Right ventricle myocardium superior (tissue), 1 donor: ENCODE measurements at places on chromosomes 12 and 14. TPM values are rescaled to one million over a fixed set of nuclear protein-coding genes. Genes with fewer than 3 reads are reported as not detected.

Gene INSM2
- not detected for total RNA-seq

Gene MAP1LC3B2
- total RNA-seq = 4.1 TPM

Gene RNASE3
- not detected for total RNA-seq

Gene APOLD1
- 18.8 TPM for total RNA-seq

Gene ST8SIA1
- 3.3 TPM for total RNA-seq

Gene RIPK3
- total RNA-seq = 2.9 TPM

DNA sequence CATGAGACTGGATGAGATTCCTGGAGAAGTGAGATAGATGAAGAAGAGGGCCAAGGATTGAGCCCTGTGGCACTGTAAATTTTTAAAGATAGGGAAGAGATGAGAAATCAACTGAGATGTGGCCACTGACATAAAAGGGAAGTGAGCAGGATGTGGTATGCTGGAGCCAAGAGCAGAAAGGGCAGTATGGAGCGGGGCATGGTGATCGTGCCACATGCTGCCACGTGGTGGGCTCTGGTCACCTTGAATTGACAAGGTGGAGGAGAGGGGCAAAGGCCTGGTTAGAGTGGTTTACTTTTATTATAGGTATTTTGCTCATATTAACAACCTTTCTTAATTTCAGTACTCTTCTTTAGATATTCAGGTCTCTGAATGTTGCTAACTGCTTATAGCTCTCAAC lies 257.9 kb downstream of the NEDD1 start:
- no peak for DNase-seq

GRCh38 chr12:27057543-27057942 lies 24.8 kb downstream of the C12orf71 start:
- DNase-seq = no peak

- DNase-seq = no peak
These were observed 4.3 kb upstream of the PAPLN start for GRCh38 chr14:73232984-73233383.

GRCh38 chr12:114186241-114187002 lies 219.5 kb downstream of the TBX5 start:
- DNase-seq = no peak

DNA sequence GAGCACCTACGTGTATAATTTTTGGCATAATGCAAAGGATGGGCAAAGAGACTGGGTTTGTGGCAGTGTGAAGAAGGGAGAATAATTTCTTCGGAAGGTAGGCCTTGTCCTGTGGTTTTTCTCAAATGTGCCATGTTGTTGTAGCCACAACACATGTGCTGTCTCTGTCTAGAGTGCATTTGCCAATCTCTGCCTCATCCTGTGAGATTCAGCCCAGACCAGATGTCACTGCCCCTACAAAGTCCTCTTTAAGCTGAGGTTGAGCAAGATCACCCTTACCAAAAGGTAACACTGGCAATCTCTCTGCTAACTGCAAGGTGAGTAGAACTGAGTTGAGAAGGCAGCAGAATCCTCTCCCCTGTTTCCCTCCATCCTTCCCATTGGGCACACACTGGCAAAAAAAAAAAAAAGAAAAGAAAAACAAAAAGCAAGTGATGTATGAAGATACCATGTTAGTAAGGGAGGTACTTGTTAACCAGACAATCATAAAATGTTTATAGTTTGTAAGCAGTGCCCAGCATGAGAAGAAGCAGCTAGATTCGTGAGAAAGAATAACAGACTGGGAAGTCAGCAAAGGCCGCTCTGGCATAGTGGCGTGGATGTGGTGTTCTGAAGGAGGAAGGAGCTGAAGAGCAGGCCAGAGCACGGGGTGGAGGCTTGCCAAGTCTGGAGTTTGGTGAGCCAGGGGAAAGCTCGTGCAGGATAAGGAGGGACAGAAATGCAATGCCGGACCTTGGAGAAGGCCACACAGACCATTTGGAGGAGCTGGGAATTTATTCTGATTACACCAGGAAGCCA lies 18.9 kb downstream of the DYRK2 start:
- peak; percentile 89 for DNase-seq

GRCh38 chr14:98234208-98234607 lies 1037.8 kb downstream of the BCL11B start:
- no peak for DNase-seq

- no peak for DNase-seq
These were observed 931.4 kb downstream of the DIO2 start for GRCh38 chr14:79279645-79280597.

- DNase-seq = no peak
These were observed 63.6 kb upstream of the PWP1 start for GRCh38 chr12:107622001-107622400.

- no peak for DNase-seq
These were observed 6.1 kb upstream of the SYNE3 start for GRCh38 chr14:95522556-95522955.

DNA sequence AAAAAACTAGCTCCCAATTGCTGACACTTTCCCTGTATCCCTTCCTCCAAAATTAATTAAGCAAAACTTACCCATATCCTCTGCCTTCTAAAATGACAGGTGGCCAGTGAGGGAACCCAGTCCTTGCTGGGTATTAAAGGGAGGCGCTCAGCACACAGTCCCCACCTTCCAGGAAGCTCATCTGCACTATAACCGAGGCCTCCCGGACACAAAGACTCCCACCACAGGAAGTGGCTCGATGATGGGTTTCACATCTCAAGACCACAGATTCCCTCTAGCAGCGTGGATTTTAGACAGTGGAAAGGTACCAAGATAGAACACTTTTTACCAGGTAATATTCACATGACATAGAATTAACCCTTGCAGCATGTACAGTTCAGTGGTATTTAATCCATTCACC lies 126.8 kb upstream of the NCOR2 start:
- peak; percentile 23 for DNase-seq

GRCh38 chr12:82870771-82871377 lies 184.2 kb downstream of the TMTC2 start:
- no peak for DNase-seq

DNA sequence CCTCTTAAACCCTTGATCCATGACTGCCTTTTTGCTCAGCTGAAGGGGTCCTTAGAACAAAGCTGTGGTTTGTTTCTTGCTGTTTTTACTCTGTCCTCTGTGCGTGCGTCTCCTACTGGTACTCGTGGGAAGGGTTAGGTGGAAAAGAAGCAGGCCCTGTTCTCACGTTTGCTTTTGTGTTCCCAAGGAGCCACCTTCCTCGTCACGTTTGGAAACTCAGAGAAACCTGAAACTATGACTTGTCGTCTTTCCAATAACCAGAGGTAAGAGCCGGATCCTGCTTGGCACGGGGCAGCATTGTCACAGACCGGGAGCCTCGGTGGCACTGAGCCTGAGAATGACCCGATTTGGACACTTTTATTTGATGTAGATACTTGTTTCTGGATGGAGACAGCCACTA lies 13.1 kb downstream of the ZFYVE21 start:
- DNase-seq = peak; percentile 26

GRCh38 chr12:121849665-121850064 lies 9.0 kb downstream of the HPD start:
- no peak for DNase-seq

- DNase-seq = no peak
These were observed 53.3 kb upstream of the LRRK2 start for GRCh38 chr12:40171501-40171900.

- DNase-seq = no peak
These were observed 265.3 kb downstream of the ERC1 start for GRCh38 chr12:1256285-1256684.

- no peak for DNase-seq
These were observed 191.6 kb upstream of the BMP4 start for GRCh38 chr14:54148251-54148650.

DNA sequence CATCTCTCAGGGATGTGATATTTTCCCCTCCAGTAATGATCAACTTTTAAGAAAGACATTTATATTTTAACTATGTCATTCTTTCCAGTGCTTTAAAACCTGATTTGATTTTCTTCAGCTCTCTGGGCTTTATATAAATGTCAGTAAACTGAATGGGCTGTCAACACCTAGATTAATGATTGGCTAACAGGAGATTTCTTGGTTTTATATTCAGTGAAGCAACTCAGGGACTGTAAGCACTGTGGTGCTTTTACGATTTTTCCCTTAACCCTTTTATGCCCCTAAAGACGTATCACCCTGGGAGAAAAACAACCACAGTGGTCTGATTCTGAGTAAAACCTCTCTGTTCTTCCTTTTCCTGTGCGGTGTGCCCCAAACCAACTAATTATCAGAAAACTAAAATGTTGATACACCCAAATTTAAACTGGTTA lies 38.0 kb downstream of the PTGER2 start:
- DNase-seq = no peak

GRCh38 chr14:101997429-101998336 lies 33.3 kb downstream of the DYNC1H1 start:
- DNase-seq = no peak

DNA sequence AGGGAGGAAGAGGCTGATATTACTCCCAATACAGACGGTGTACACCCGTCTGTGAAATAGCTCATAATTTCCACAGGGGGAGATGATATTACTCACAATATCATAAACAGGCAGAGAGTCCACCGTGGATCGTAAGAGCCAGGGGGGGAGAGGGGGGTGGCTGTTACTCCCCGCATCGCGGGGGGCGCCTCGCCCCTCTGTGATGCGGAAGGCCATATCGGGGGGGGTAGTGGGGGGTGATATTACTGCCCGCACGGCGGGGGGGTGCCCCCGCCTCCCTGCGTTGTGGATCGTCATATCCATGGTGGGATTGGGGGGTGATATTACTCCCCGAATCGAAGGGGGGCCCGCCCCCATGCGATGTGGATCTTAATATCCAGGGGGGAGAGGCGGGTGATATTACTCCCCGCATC lies 91.9 kb downstream of the FRMD6 start:
- DNase-seq = no peak

GRCh38 chr12:106070611-106071010 lies 68.1 kb downstream of the NUAK1 start:
- no peak for DNase-seq

DNA sequence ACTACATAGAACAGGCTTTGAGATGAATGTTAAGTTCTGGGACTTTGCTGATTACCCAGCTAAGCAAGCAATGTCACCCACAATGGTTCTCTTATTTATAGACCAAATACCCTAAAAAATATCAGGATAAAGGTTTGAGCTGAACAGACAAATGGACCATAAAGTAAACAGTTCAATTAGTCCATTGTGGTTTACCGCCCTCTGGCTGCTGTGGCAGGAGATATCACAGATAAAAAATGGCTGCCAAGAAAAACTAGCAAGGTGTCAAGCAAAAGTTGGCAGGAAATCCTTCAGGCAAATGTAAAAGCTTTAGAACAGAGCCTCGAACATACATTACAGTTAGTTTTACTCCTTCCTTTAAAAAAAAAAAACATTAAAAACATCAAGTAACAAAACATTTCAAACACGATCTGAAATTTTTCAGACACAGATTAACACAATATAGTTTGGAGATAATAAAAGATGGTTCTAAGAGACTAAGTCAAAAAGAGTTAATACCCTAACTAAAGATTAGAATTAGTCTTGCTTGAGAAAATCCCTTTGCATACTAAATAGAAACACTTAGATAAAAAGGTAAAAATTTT lies 41.3 kb downstream of the MED13L start:
- DNase-seq = no peak

GRCh38 chr12:69024413-69024812 lies 91.4 kb upstream of the CPM start:
- no peak for DNase-seq

DNA sequence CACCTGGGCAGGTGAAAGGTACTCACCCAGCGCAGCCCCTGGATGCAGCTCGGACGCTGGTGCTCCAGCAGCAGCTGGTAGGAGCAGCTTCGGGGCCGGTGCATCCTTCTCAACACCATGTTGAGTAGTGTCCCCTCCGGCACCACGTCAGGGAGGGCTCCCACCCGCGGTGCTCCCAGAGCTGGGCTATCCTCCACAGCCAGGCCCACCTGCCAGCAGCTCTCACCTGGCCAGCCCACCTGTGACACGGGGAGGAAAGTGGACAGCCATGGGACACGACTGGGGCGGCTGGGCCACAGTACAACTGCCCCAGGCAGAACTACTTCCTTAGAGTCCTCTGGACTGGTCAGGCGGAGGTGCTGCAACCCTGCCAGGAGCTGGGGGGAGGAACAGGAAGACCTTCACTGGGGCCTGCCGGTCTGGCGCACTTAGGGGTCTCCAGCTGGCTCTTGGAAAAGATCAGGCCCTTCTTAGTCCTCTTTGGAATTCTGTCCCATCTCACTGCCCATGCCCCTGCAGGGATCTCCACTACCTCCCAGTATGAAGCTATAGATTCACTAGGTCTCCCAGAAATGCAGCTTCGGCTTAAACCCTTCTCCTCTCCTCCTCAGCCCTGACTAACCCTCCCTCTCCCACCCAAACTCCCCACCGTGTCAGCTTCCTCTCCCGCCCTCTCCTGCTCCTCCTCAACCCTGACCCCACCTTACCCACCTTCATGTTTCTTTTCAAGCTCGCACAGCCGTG lies 668 bp downstream of the RAPGEF3 start:
- peak; percentile 68 for DNase-seq

DNA sequence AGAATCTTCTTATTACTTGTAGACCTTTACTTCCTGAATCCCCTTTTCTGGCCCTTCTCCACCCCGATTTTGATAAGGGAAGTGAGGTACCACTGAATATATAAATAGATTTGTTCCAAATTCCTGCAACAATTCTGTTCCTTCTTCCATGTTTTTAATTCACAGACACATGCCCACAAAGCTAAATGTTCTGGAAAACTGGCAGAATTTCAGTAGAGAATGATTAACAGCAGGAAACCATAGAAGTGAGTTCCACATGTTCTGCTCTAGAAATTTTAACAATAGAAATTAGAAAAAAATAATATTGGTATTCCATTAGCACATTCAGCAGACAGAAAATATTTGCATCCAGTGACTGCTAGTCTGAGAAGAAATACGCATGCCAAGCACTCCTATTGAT lies 139.6 kb downstream of the SLC2A13 start:
- no peak for DNase-seq

DNA sequence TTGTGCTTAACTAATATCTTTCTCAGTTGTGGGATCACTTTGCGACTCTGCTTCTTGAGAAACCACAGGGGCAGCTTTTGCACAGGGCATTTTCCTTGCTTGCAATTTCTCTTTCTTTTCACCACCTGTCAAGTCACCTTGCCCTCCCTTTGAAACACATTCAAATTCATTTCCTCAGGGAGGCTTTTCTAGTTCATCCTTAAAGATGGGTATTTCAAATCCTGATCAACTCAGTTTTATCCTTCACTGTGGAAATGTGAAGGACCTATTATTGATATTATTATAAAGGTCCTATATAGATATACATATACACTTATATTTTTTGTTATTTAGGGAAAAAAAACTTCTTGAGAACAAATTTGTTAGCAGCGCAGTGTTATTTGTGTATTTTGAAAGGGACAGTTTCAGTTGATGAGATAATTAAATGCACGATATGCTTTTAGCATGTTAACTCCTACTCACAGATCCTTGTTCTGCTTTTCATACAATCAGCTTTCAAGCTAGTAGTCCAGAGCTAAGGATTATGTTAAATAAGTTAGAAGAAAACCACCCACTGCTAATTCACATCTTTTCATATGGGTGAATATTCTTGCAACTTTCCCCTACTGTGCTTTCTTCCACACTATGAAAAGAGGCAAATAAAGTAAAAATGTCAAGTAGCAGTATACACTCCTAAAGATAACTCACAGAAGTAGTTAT lies 501.4 kb upstream of the RGS6 start:
- DNase-seq = no peak

GRCh38 chr14:37170993-37171392 lies 1.4 kb downstream of the SLC25A21 start:
- no peak for DNase-seq
